ENCODE measurements at places on chromosomes 13 and 19.

GRCh38 chr13:33213797-33214196 lies 71.8 kb downstream of the STARD13 start:
- no peak for DNase-seq

DNA sequence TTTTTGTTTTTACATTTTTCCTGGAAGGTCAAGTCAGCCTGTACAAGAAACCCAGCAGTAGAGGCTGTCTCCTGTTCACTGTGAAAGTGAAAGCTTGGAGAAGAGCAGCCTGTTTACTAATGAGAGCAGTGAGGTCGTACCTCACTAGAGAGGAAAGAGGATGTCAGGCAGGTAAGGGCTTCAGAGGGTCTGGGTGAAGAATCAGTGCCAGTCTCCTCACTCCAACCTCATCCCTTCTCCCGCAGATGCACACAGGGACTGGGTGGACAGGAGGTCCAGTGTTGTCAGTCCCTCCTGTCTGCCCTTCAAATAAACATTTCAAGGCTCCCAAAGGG lies 462.5 kb downstream of the KLF5 start:
- no peak for DNase-seq

- DNase-seq = peak; percentile 83
Observed at GRCh38 chr13:26186118-26186870, 35.8 kb downstream of the RNF6 start.

DNA sequence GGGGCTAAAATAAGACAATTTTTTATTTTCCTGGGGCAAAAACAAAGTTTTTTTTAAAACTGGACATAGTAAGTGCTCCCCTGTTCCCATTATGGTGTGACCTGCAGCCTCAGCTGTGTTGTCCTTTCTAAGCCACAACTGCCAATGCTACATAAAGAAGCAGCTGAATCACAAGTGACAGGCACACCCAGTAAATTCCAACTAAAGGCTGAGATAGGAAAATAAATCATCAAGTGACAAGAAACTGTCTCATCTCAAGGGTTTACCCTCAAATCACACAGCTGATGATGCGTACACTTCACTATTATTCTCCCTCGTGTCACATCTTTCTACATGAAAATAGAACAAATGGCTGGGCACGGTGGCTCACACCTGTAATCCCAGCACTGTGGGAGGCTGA lies 28.7 kb downstream of the STK24 start:
- DNase-seq = no peak

DNA sequence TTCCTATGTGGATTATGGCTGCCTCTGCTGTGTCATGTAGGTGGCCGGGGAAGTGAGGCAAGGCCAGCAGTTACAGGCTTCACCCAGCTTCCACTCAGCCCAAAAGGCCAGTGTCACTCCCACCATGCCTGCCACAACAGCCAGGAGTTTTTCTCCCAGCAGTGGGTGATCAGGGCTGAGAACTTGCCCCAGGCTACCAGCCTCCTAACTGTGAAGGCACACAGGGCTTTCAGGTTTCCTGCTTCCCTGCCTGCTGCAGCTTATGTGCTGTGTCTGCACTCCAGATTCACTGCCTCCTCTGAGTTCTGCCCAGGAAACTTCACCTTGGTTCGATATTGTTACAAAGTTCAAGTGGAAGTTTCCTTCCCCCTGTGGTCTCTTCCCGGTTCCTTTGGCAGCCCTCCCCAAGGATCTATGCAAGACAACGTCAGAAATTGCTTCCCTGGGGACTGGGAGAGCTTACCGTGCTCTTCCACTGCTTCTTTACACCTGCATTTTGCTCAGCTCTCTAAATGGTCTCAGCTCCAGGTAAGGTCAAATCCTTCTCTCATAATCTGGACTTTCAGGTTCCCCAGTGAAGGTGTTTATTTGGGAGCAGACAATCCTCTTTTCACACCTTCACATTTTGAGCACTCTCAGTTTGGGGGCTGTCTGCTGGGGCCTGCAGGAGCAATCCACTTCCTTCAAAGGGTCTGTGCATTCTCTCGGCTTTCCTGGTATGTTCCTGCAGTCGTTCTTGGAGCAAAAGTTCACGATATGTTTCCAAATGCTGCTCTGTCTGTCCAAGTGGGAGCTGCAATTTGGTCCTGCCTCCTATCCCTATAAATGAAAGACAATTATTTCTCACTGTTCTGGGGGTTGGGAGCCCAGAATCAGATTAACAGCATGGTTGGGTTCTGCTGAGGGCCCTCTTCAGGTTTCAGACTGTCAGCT lies 1730.1 kb upstream of the PRR20A start:
- DNase-seq = no peak

GRCh38 chr19:41297628-41298347 lies 12.2 kb upstream of the CCDC97 start:
- DNase-seq = no peak

GRCh38 chr13:74576420-74576819 lies 442.2 kb upstream of the KLF12 start:
- DNase-seq = no peak

GRCh38 chr13:99018418-99019180 lies 40.7 kb upstream of the DOCK9 start:
- no peak for DNase-seq

GRCh38 chr13:111494641-111495040 lies 174.2 kb downstream of the TEX29 start:
- no peak for DNase-seq

DNA sequence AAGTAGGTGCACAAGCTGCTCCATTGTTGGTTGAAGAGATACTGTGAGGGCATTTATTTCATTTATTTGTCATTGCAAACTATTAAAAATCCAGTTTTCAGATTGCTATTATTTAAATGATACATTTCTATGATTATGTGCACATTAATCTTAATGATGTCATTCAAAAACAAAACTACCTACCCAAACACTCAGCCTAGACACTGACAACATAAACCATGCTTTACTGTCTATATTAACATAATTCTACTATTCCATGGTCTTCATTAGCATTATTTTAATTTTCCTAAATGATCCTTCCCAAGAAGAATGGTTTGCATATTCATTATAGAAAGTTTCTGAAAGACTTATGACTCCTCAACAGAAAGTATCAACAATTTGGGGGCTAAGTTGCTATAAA lies 813.0 kb upstream of the SLITRK5 start:
- no peak for DNase-seq

DNA sequence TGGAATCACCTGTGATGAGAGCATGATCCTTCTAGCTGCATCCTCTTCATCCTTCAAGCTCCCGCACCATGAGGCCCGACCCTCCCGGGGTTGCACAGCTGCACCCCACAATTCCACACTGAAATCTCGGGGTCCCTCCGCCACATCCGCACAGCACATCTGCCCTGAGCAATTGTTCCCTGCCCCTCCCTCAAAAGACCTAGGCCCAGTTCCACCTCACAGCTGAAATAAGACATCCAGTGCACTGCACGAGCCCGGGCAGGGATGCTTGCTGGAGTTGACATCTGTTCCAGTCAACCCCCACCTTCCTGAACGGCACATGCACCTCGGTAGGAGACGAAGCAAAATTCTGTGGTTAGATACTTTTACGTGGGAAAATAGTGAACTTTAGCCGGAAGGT lies 14.7 kb upstream of the SOX1 start:
- no peak for DNase-seq

- no peak for DNase-seq
Observed at GRCh38 chr13:42747399-42747873, 33.9 kb upstream of the FAM216B start.

DNA sequence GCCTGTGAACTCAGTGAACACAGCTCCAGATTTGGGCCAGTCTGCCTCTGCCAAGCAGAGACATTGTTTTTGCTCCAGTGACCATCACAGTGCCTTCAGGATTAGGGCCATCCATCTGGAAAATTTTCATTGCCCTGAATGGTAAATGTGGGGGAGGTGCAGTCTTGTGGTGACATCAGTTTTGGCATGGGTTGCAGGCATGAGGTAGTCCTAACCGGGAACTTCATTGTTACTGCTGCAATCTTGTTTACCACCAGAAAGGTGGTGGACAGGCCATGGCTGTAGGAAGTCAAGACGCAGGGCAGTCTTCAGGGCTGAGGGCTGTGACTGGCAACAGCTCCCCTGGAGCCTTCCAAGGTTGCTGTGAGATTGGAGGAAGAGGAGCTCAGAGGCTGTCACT lies 55.2 kb downstream of the SPATA13 start:
- no peak for DNase-seq

DNA sequence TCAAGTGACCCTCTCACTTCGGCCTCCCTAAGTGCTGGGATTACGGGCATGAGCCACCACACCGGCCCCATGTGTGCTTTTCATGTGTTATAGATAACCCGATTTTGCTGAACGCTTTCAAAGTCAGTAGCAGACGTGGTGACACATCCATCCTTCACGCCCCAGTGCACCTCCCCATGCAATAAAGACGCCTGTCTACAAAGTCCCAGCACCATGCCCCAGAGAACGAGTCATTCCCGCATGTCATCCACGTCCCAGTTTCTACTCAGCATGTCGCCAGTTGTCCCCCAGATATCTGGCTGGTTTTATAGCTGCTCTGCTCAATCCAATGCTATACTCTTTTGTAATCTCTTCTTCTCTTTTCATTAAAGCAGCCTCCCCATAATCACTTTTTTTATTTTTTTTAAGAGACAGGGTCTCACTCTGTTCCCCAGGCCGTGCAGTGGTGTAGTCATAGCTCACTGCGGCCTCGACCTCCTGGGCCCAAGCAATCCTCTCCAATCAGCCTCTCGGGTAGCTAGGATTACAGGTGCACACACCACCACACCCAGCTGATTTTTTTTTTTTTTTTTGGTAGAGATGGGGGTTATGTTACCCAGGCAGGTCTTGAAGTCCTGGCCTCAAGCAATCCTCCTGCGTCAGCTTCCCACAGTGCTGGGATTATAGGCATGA lies 42.5 kb downstream of the DNM2 start:
- peak; percentile 24 for DNase-seq

DNA sequence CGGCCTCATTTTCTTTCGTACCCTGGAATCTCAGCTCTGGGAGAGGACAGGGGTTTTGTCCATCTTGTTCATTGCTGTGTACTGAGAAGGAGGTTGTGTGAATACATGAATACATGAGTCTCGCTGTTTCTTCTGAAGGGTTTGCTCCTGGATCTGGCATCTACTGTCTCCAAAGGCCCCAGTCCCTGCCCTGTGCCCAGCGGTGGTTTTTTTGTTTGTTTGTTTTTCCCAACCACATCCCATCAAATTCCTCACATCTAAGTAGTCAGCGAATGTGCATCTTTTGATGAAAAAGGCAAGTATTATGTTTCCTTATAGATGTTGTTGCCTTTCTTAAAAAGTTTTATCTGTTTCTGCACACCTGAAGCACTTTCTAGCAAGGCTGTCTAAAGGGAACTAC lies 12.5 kb downstream of the DCAF15 start:
- no peak for DNase-seq

DNA sequence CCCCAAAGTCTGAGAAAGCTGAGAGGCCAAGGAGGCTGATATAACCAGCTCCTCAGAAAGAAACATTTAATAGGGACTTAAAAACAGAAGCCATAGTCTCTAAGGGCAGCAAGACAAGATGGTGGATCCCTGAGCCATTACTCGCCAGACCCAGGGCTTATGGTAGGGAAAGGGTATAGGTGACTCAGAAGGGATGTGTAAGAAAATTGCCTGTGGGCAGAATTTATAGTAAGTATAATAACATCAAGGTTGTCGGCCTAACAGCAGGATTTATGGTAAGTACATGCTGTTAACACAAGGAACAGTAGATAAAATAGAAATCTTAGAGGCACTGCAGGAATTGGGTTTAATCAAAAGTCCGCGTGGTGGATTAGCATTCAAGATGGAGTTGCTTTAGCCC lies 14.7 kb downstream of the KBTBD6 start:
- DNase-seq = no peak

DNA sequence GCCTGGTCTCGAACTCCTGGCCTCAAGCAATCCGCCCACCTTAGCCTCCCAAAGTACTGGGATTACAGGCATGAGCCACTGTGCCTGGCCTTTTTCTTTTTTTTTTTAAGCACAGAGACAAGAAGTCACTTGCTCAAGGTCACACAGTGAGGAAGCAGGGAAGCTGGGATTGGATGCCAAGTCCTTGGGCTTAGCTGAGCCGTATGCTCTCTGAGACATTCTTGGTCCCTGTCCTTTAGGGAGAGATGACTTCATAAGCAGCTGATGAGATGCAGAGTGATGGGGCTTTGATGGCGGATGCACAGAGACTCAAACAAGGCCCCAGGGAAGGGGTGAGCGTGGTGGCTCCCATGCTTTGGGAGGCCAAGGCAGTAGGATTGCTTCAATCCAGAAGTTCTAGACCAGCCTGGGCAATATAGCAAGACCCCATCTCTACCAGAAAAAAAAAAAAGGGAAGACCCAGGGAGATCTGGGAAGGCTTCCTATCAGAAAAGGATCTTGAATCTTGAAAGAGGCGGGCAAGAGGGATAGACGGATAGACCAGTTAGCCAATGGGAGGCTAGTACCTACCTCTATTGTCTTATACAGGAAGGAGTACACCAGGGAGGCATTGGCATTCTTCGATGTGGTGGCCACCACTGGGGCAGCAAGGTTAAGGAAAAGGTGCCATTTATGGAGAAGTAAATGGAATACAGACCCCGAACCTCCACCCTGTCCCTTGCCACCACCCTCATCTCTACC lies 3.9 kb downstream of the AP1M2 start:
- DNase-seq = no peak

GRCh38 chr19:48533770-48534169 lies 18.2 kb upstream of the SULT2B1 start:
- no peak for DNase-seq

DNA sequence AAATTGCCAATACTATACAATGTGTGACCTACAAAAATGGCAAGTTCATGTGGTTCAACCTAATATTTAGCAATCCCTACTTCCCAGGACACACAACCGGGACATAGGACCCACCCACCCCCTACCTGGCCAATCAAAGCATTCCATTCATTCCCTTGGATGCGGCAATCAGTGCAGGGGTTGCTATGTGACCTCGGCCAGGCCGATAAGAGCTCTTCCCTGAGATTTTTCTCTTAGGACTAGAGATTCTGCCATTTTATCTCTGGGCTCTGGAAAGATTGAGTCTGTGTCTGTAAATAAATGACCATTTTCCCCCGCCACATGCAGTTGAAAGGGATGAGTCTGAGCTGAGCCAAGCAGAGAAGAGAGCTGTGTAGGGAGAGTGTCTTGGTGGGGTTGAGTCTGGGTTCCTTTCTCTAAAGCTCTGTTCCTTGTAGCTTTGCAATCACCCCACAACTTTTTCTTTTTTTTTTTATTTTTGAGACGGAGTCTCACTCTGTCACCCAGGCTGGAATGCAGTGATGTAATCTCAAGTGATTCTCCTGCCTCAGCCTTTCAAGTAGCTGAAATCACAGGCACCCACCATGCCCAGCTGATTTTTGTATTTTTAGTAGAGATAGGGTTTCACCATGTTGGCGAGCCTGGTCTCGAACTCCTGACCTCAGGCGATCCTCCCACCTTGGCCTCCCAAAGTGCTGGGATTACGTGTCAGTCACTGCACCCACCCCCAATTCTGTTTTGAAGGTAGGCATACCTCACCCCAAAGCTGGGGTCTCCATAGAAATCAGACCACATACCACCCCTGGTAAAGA lies 7.4 kb downstream of the IFNL1 start:
- DNase-seq = no peak

GRCh38 chr13:104694397-104694796 lies 1628.2 kb upstream of the SLC10A2 start:
- DNase-seq = no peak

Measured in activated CD4-positive, alpha-beta T cell treated with anti-CD3 and anti-CD28 coated beads for 24 hours (primary cell).